ENCODE measurements at places on chromosomes 13 and 19.

GRCh38 chr13:74115133-74115532 lies 19.1 kb downstream of the KLF12 start:
- DNase-seq = no peak

- DNase-seq = no peak
Observed at GRCh38 chr19:1510442-1510806, 2.4 kb downstream of the ADAMTSL5 start.

GRCh38 chr13:93201992-93202558 lies 24.5 kb upstream of the GPC6 start:
- DNase-seq = no peak

GRCh38 chr13:80030491-80030890 lies 310.4 kb downstream of the SPRY2 start:
- no peak for DNase-seq

DNA sequence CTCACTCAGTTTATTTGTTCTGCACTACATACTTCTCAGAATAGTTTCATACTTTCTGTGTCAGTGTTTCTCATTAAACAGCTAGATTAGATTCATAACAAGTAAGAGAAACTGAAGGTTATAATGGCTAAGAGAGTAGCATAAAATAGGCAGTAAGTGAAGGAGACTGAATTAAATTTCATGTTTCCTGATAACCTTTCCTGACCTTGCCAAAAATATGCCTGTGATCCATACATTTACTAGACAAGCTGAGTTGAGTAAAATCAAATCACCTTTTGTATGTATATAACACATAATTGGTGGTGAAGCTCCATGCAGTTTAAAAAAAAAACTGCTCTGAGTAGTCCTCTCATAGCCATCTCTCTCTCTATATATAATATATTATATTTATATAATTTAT lies 545.3 kb upstream of the PCDH20 start:
- DNase-seq = no peak

DNA sequence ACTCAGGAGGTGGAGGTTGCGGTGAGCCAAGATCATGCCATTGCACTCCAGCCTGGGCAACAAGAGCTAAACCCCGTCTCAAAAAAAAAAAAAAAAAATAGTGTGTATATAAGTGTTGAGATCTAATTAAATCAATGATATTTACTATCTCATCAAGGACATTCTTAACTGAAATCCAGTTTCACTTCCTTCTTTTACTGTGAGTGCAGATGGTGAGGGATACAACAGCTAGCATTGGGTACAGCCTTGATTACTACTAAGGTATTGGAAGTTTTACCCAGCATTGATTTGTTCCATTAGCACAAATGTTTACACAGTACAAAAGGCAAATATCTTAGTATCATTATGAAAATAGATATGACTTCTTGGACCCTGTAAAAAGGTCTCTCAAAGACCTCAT lies 546.6 kb downstream of the KCTD12 start:
- DNase-seq = no peak

DNA sequence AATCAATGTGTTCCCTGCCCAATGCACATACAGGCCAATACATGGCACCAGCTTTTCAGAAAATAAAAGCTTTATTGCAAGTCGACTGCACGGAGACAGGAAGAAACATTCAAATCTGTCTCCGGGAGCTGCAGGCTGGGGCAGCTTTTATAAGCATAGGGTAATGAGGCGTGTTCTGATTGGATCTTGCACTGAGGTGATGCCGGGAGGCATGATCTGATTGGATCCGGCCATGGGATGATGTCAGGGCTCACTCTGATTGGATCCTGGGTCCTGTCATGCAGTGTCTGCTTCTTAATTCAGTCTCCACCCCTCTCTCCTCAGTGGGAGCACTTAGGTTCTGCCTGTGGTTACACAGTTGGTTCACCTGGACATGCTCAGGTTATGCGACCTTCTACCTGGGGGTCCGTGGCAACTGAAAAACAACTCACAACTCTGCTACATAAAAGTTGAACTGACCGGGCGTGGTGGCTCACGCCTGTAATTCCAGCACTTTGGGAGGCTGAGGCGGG lies 11.8 kb upstream of the FBN3 start:
- DNase-seq = peak; percentile 20

GRCh38 chr13:33459702-33460101 lies 174.1 kb upstream of the STARD13 start:
- DNase-seq = no peak

GRCh38 chr13:35720290-35720689 lies 243.8 kb upstream of the MAB21L1 start:
- no peak for DNase-seq

- no peak for DNase-seq
Observed at GRCh38 chr19:7480970-7481255, 7.9 kb downstream of the PEX11G start.

DNA sequence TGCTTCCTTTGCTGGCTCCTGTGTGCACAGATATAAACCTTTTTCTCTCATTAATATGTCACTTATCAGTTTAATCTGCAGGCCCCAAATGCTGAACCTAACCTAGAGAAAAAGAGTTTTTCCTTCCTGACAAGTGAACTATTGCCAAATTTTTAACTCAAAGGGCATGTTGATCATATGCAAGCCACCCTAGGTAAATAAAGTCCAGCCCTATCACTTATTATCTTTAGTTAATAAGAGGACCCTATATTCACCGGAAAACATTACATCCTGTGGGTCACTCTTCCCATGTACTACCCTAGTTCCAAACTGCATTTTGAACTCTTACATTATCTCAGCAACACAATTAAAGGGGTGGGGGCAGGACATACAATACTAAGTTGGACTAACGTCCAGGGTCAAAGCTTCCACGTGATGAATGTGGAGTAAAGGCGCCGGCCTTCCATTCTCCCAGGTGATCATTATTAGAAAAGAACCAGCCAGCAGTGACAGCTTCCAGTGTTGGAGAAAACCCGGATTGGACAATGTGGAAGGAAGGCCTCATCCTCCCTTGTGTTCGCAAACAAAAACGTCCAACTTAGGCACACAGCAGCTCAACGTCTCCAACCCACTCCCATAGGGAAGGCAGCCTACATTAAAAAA lies 86.6 kb downstream of the STK24 start:
- DNase-seq = no peak

GRCh38 chr19:10419200-10419645 lies 1.1 kb upstream of the PDE4A start:
- DNase-seq = no peak

DNA sequence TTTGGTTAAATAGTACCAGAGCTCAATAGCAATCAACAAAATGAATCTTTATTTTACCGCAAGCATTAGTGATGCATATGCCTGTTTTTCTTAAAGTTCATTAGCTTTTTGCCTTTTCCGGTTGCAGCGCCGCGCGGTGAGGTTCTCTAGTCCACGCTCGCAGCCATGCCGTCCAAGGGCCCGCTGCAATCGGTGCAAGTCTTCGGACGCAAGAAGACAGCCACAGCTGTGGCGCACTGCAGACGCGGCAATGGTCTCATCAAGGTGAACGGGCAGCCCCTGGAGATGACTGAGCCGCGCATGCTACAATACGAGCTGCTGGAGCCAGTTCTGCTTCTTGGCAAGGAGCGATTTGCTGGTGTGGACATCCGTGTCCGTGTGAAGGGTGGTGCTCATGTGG lies 42.1 kb upstream of the ZNF486 start:
- DNase-seq = no peak

DNA sequence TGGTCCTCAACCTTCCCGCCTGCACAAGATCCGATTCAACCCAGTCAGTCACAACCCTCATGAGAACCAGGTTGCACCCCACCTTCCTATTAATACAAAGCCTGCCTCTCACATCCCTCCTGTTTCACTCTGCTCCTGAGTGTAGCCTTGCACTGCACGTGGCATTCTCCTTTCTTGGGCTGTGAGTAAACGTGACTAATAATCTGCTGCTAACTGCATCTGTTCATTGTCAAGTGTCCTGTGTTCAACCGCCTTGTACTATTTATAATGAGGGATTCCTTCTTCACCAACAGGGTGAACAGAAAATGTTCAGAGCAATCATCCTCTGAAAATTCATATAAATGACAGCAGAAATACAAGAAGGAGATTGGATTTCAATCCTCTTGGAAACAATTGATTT lies 1608.2 kb downstream of the SLITRK5 start:
- no peak for DNase-seq

DNA sequence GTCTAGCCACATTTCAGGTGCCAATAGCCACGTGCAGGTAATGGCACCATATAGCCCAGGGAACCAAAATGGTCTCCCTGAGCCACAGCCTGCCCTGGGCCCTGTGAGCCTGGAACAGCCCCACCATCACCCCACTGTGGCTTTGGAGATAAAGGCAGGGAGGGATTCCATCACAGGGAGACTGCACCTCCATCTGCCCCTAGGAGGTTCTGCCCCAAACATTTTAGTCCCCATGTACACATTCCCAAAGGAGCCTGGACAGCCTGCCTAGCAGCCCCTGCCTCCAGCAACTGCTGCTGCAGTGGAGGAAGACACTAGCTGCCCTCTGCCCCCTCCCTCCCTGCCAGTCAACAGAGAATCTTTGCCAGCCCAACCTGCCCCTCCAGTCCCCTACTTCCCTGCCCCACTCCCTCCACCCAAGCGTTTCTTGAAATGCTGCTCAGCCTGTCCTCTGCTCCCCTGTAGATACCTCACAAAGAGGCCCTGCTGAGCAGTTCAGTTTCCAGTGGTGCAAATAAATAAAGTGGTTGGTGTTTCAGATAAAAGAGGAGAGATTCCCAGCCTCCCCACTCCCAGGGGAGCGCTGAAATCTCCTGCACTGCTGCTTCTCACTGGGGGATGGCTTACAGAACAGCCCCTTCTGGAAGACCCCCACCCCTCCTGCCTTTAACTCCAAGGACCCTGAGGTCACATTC lies 921.8 kb downstream of the UQCRFS1 start:
- no peak for DNase-seq

DNA sequence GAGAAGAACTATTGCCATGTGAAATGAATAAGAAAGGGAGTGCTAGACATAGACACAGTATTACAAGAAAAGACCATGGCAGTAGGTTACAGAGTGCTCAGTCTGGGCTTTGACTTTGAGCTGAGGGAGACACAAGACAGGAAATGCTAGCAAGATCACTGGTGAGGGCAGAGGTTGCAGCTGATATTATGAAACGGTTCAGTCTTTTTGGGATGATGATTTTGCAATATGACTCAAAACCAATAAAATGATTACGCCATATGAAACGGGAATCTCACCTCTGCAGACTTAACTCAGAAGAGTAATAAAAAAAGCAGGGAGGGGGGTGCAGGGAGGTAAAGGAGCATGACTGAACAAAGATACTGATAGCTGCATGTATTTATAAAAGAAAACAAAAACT lies 123.1 kb downstream of the RBM26 start:
- DNase-seq = no peak

GRCh38 chr19:38679839-38680238 lies 32.4 kb downstream of the ACTN4 start:
- no peak for DNase-seq

- peak; percentile 27 for DNase-seq
Observed at GRCh38 chr13:39527961-39528660, 74.9 kb downstream of the LHFPL6 start.

DNA sequence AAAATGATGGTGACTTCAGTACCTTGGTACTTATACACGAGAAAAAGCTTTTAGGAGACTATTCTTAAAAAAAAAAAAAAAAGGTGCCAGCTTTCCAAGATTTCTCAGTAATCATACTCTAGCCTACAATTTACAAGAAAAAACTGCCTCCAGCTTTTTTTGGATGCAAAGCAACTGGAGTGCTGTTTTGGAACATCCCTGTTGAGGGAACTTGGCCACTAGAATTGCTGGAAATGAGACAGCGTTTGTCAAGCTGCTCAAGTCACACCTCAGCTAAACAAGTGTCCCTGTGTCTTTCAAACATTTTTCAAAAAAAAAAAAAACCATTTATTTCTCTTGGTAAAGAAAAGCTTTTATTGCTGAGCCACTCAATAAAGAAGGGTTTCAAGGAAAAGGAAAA lies 413.1 kb upstream of the ARGLU1 start:
- DNase-seq = no peak

- peak; percentile 85 for DNase-seq
Observed at GRCh38 chr13:113816946-113817859, 46.7 kb downstream of the GAS6 start.

GRCh38 chr19:53961523-53962356 lies 997 bp upstream of the CACNG8 start:
- no peak for DNase-seq

- DNase-seq = no peak
Observed at GRCh38 chr19:18832306-18833140, 764 bp downstream of the UPF1 start.

DNA sequence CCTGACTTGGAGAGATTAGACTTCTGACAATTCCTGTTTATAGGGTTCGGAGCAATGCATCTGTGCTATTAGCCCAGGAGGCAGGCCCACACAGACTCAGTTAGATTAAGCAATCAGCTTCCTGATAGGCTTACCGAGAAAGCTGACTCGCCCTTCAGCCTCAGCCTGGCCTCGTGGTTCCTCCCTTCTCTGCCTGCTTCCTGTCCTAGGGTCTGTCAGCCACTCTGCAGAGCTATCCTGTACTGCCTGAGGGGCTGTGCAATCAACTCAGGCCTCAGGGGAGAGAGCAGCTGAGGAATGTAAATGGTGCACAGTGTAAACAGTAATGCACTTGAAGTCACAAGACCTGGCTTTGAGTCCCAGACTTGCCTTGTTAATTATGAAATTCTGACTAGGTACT lies 30.7 kb downstream of the HTR2A start:
- DNase-seq = no peak

DNA sequence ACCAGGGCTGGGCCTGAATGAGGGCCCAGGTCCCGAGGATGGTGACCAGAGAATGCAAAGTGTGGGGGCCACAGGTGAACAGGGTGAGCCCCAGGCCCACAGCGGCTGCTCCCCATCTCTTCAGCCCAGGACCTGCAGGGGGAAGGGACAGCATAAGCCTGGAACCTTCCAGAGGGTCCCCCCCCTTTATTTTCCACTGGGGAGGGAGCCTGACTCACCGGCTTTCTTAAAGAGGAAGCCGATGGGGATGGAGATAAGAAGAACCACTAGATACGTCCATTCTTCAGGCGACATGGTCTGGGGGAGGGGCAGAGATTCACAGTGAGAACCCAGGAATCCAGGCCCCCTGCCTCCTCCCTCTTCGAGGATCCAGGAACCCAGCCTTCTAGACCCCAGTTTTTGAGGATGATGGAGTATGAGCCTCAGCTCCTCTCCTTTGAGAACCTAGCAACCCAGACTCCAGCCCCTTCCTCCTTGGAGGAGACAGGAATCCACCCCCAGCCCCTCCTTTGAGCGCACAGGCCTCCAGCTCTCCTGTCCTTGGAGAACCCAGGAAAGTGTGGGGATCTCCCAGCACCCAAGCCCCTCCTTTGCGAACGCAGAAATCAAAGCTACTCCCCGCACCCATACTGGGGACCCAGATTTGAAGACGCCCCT lies 1.0 kb downstream of the MBOAT7 start:
- no peak for DNase-seq

GRCh38 chr19:55383279-55384130 lies 587 bp downstream of the TMEM238 start:
- peak; percentile 43 for DNase-seq

- peak; percentile 96 for DNase-seq
Observed at GRCh38 chr19:34676697-34677385, at the start of gene SCGB2B2. Gene SCGB2B2 (minus strand): TSS chr19:34677159. CDS start chr19:34594563, 82,596 bp downstream.
